ENCODE measurements at places on chromosomes 1 and 21.

GRCh38 chr1:183159960-183160359 lies 26.1 kb upstream of the LAMC2 start:
- DNase-seq = no peak

DNA sequence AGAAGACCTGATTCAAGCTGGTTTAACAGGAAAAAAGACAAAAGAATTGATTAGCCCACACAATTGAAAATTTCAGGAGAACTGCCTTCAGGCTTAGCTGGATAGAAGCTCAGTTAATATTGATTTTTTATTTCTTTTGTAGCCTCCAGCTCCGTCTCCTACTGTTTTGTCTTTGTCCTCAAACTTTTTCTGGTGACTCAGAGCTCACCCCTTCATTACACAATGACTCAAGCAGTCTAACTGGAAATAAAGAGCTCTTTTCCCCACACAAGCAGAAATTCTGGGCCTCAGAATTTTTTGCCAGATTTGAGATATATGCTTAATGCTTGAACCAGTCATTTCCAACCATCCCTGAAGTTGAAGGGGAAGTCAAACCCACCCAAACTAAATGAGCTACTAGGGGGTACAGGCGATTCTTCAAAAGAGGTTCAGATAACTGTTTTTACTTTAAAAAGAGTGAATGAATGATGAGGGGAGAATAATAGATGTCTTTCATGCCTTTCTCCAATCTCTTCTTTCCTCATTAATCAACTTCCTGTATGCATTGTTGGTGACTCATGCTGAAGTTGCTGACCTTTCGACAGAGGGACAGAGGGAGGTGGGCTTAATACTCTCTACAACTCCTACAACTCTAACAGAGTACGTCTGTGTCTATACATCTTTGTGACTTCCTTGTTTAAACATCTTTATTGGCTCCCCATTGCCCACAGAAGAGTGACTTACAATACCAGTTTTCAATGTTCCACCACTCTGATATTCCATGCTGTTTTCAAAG lies 6.2 kb upstream of the ACP6 start:
- no peak for DNase-seq

DNA sequence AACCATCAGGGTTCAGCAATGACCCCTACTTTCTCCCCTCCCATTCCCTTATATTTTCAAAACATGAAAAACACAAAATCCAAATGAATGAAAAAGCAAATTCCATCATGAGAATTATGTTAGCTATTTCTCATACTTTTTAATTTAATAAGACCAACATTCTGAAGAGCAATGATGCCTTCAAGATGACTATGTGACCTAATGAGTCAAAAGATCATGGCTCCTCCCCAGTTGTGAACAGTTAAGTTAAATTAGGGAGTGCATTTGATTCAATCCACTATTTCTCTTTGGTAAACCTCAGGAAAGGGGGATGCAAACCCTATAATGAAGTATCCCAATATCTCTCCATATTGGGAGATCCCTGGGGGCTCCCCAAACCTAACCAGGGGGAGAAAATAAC lies 36.5 kb downstream of the PUM1 start:
- no peak for DNase-seq

DNA sequence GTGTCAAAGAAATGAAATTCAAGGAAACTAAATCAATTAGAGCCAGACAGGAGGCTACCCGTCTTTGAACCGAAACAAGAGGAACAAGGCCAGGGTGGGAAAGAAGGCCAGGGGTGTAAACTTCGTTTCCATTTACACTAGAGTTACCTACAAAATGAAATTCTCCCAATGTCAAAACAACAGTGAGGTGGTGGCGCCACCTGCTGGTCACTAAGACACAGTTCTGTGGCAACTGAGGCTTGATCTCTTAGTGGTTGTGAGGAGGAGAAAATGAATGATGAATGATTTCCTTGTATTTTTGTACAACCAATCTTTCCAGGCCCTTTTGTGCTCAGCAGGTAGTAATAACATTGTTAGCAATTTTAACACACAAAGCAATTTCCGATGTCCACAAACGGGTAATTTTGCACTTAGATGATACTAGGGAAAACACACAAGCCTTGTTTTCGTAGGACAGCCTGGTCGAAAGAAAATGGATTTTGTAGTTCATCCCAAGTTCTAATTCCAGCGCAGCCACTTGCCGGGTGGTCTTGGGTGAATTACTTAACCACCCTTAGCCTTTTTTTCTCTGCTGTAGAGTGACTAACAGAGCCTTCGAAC lies 54.8 kb upstream of the SOD1 start:
- DNase-seq = peak; percentile 65

DNA sequence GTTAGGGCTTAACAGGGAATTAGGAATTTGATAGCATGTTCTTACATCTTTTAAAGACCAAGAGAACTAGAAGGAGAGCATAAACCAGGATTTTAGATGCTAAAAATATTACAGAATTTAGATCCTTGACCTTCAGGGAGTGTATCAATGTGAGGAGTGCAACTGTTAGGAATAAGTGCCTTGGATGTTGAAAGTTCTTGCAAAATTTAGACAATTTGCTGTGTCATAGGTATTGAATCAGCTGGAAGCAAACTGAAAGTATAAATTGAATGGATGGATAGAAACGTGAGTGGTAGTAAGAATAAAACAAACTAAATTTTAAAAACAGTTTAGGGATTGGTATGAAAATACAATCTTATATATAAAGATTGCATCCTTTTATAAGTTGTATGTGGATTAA lies 27.7 kb downstream of the PPP1R12B start:
- DNase-seq = no peak

- no peak for DNase-seq
Measured at GRCh38 chr1:153633161-153633753, 609 bp upstream of the CHTOP start.

DNA sequence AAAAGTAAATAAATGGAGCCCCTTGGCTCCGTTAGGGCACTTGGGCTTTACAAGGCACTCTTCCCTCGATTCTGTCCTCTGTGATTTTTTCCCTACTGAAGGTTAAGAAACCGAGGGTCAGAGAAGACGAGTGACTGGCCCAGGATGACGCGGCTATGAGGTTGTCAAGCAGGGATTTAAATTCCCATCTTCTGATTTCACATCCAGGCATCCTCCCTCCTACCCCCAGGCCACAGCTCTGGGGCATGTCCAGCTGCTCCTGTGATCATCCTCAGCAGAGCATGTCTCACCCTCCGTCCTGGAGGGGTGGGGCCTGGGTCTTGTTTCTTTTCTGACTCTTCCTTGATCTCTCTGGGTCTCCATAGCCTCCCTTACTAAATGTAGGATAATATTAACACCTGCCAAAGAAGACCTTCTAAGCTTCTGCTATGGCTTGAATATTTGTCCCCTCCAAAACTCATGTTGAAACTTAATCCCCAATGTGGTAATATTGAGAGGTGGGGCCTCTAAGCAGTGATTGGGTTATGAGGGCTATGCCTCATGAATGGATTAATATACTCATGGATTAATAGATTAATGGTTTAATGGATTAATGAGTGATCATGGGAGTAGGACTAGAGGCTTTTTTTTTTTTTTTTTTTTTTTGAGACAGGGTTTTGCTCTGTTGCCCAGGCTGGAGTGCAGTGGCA lies 4.6 kb downstream of the CRYBG2 start:
- no peak for DNase-seq

DNA sequence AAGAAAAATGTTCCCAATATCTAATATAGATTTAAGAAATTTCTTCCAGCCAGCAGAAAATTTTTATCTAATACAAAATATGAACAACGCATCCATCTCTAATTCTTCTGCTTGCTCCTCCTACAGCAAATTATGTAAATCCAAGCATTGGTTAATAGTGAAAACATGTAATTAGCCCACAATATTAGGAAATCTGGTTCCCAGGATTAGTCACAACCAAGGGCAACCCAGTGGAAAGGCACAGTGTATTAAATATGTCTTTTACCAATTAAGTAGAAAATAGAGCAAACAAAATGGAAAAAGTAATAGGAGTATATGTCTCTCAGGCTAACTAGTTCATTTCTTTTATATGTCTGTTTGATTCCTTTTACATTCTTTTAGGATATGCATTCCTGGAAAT lies 59.4 kb upstream of the IFI44L start:
- no peak for DNase-seq

- no peak for DNase-seq
Measured at GRCh38 chr21:37374027-37374426, 7.5 kb downstream of the DYRK1A start.

DNA sequence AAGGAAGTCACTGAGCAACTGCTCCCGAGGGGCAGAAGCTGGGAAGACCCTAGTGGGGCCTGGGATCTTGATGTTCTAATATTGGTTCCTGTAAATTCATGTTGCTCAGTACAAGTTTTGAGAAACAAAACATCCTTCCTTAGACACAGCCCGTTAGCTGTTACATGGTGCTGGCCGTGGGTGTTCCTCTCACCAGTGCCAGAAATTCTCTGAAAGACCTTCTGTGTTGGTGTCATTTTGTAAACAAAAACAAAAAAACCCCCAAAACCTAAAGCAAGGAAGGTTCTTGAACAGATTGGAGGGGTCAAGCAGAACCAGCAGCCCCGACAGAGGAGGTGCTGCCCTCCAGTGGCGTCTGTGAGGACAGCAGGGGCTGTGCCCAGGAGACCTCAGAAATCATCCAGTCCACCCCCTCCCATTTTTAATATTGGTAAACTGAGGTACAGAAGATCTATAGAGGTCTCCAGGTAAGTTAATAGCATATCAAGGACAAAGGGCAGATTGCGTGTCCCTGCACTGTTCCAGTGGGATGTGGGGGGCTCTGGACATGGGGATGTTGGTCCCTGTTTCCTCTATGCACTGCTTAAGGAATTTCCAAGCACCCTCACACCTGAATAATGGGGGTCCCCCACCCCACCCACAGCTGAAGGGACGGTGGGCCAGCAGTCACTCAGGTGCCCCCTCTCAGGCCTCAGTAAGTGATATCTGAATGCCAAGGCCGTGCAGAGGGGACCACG lies 38.2 kb downstream of the SLC2A7 start:
- DNase-seq = peak; percentile 48

DNA sequence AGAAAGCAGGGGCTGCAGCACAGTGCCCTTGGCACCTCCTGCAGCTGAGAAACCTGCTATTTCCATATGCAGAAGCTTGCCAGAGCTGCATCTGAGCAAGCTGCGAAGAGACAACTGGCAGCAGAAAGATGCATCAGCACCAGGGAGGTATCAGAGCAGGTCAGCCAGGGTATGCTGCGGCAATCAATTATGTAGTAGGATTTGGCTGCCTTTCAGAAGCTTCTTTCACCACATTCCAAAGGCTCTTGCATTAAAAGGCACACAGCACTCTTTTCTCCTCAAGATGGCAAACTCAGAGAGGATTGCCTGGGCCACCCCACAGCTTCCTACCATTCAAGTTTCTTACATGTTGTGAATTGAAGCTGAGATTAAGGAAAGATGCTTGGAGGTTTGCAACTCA lies 47.6 kb upstream of the RAP1A start:
- no peak for DNase-seq

GRCh38 chr1:58788259-58788658 lies 4.4 kb upstream of the JUN start:
- no peak for DNase-seq

DNA sequence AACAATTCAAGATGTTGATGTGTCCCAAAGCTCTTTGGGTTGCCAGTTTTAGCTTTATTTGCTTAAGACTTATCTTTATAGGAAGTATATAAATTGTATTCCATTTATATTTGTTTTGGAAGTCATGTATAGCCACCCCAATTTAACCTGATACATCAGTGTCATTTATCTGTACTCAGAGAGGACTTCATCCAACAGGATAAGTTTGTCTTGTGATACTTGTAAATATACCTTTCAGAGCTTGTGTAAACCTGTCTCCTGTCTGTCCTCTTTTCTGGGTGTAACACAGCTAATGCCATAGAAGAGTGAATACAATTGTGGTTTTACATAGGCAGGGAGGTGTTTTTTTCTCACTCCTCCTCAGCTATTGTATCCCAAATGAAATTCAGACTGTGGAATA lies 10.4 kb downstream of the PTGFR start:
- DNase-seq = no peak

DNA sequence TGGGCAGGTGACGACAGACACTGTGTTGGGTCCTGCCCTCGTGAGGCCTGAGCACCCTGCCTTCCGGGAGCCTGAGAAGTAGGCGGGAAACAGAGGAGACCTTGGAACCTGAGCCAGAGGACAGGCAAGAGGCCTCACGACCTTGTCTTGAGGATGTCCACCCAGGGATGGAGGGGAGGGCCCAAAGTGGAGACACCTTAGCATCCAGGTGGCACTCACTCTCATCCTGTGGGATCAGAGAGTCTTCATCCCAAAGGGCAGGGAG lies 347.2 kb downstream of the NPHP4 start:
- DNase-seq = no peak

- DNase-seq = no peak
Measured at GRCh38 chr1:96409689-96410088, 311.9 kb upstream of the PTBP2 start.

DNA sequence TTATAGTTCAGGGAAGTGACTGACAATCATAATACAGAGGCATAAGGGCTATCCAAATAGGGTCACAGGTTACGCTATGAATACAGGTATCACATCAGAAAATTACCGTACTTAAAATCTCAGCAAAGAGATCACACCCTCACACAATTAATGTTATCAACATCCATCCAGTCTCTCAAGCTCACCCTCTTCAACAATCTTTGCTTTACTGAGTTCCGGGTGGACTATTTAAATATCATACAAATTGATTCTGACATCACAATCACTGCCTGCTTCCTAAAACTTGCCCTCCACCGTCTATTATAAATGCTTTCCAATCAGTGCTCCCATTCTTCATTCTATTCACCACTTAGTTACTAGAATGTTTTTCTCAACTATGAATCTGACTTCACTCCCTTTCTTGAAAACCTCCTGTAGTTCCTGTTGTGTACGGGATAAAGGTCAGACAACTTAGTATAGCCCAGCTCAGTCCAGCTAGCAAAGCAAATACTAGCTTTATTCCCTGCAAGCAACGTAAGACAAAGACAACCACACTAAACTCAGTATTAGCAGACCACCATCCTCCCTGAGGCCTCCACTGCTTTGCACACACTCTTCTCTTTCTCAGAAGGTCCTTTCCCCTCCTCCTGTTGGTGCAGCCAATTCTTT lies 398.7 kb downstream of the SMYD3 start:
- DNase-seq = no peak

GRCh38 chr1:219927298-219927955 lies 930 bp downstream of the SLC30A10 start:
- DNase-seq = no peak

GRCh38 chr1:209421978-209422680 lies 161.4 kb upstream of the CAMK1G start:
- no peak for DNase-seq

GRCh38 chr1:2360588-2361364 lies 30.6 kb downstream of the MORN1 start:
- no peak for DNase-seq
